GM04504 (cell line): ENCODE measurements at places on chromosomes 12 and 14.

- DNase-seq, result no peak
These were observed 31.8 kb upstream of the GALNT9 start for GRCh38 chr12:132360906-132361777.

DNA sequence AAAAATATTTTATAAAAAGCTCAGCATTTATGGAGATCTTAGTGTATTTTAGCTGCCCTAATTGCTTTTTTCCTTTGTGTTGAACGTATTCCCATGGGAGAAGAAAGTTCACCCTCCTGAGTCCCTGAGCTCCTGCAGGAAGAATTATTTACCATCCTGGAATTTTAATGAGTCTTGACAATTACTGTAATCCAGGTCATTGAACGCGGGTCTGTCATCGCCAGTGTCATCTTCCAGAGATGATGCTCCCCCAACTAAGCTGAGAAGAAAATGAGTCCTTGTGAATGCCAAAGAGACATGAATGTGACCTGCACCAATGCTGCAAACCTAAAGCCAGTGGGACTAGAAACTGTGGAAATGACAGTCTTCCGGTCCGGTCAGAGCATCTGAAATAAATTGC, 129.5 kb downstream of the FBXL14 start:
- no peak for DNase-seq

GRCh38 chr14:47102472-47102871, 450.9 kb upstream of the RPL10L start:
- no peak for DNase-seq

GRCh38 chr14:104705340-104706047, 16.1 kb downstream of the INF2 start:
- no peak for DNase-seq

- DNase-seq, result no peak
These were observed 20.8 kb downstream of the HSP90AA1 start for GRCh38 chr14:102066041-102066451.

DNA sequence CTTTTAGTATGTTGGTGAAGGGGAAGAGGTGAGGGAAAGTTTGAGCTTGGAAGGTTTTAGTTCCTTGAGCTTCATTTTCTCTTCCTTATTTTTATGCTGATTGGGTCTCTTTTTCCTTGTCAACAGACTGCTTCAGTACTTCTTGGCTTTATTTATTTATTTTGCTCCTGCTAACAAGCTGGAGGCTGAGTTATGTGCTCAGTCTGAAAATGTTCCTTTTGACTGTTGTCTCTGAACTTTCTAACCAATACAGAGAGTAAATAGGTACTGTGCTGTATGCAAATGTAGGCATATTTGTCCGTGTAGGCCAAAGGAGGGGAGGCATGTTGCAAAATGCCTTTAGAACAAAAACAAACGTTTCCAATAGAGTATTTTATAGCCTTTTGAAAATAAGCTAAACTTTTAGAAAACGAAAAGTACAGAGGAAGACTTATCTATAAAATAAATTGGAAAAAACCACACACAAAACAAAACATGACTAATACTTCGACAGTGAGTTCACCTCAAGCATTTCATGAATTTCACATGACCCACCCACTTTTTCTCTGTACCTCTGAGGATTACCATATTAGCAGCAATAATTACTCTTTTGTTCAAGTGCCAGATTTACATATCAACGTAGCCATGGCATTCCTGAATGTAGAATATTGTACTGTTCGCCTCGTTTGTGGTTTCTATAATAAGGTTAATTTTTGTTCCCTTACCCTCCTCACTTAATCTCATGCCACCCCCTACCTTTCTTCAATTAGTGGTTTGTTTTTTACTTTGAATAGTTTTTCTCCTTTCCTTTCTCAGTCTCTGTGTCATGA, 4.7 kb upstream of the CREBL2 start:
- no peak for DNase-seq

GRCh38 chr14:106506881-106507305, 980.5 kb downstream of the TMEM121 start:
- DNase-seq, result no peak

- no peak for DNase-seq
These were observed 87.2 kb downstream of the PPM1H start for GRCh38 chr12:62847709-62848108.
